ENCODE measurements at places on chromosomes 3 and 15.

DNA sequence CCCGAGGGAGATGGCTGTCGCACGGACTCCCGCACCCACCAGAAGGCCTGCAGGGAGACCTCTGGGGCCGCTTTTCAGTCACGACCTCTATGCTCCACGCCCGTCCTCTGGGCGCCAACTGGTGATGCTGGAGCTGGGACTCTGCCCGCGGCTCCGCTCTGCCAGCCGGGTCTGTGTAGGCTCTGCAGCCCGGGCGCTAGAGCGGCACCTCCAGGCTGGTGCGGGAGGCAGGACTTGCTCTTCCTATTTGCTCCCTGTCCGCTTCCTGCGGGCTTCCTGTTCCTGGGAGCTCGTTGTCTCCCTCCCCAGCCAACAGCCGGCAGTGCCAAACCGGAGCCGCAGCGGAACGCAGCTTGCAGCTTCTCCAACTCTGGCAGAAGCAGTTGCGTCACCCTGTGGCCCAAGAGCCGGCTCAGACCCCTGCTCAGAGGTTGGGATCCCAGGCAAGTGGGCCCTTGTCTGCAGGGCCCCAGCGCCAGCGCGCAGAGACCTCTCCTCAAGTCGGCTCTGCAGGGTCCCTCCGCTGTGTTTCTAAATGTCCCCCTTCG, 285.9 kb downstream of the XXYLT1 start:
- no peak for DNase-seq

GRCh38 chr3:42430781-42431532, 20.5 kb upstream of the LYZL4 start:
- DNase-seq = no peak

DNA sequence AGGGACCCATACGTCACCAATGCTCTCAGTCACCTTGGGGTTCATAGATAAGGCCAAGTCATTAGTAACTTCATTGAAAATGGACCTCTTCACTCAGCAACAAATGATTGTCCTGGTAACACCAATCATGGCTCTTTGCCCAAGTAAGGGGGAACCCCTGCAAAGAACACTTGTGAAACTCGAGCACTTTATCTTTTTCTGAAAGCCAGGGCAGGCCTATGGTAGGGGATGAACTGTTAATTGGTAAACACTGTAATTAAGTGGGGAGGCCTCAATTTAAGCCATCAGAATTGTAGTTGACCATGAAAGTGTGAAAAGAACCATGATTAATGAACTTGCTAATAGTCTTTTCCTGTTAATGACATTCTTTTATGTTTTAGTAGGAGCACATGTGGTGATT, 73.3 kb downstream of the ABHD5 start:
- DNase-seq = no peak

- DNase-seq = no peak
Observed at GRCh38 chr15:47812470-47812999, 95.2 kb downstream of the SEMA6D start.

- no peak for DNase-seq
Observed at GRCh38 chr3:9347081-9347480, 15.8 kb upstream of the THUMPD3 start.

GRCh38 chr3:169954142-169954756, 12.4 kb upstream of the SEC62 start:
- no peak for DNase-seq

GRCh38 chr15:80750575-80750974, 28.6 kb upstream of the CEMIP start:
- DNase-seq = no peak

GRCh38 chr3:12939137-12939536, 97.8 kb upstream of the RPL32 start:
- no peak for DNase-seq
